ENCODE measurements at places on chromosomes 12 and 14.

DNA sequence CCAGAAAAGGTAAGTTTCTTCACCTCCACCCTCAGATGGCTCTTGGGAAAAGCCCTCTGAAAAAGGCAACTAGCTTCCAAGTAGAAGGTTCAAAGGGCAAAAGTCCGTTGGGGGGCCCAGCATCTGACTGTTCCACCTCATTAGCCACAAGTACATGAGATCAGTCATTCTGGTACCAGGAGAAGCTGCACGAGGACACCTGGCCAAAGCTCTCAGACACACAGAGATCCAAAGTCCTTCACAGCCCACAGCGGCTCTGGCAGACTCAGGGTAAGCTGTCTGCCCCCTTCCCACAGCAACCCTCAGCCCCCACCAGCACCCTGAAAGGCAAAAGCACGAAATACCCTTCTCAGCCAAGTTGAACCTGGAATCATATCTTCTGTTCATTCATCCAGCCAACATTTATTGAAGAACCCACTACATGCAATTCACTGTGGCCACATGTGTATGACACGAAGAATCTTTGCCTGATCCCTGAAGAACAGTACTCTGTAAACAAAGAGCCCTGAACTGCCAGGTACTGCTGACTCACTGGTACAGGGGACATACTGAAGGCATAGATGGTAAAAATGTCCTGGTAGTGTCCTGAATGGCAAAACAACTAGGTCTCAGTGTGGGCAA is 19.0 kb downstream of the SLC7A7 start:
- no peak for DNase-seq

DNA sequence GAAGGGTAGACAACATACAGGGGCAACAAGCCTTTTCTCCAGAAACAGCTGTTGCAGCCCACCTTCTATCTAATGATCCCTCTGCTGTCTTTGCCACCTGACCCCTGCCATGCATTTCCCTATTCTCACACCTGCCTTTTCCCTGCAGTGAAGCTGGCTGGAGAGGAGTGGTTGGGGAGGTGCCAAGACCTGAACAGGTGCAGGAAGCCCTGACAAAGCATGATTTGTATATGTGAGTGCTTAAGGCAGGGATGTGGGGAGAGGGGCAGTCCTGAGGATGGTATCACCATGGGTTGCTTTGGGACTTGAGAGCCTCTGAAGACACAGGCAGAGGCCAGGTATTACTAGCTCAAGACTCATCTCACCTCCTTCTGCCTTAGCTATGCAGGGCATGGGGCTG is 2.9 kb upstream of the PFDN5 start:
- DNase-seq = no peak

- no peak for DNase-seq
Measured at GRCh38 chr14:50798048-50798421, 32.9 kb downstream of the NIN start.

DNA sequence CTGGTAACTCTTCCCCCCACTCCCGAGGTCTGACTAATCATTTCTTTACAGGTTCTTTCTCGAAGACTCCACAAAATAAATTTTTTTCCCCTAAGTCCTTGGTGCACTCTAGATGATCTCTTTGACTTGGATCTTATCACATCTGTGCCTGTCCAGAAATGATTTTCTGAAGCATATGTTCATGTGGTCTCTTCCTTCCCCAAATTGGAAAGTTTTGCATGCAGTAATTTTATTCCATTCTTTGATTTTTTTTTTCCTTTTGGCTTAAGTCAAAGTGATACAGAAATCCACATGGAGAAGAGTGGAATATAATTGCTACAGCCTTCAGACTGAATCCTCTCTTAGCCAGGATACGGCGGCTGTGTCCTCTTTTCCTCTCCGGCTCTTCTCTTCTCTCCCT is 213.3 kb downstream of the BMP4 start:
- DNase-seq = no peak

DNA sequence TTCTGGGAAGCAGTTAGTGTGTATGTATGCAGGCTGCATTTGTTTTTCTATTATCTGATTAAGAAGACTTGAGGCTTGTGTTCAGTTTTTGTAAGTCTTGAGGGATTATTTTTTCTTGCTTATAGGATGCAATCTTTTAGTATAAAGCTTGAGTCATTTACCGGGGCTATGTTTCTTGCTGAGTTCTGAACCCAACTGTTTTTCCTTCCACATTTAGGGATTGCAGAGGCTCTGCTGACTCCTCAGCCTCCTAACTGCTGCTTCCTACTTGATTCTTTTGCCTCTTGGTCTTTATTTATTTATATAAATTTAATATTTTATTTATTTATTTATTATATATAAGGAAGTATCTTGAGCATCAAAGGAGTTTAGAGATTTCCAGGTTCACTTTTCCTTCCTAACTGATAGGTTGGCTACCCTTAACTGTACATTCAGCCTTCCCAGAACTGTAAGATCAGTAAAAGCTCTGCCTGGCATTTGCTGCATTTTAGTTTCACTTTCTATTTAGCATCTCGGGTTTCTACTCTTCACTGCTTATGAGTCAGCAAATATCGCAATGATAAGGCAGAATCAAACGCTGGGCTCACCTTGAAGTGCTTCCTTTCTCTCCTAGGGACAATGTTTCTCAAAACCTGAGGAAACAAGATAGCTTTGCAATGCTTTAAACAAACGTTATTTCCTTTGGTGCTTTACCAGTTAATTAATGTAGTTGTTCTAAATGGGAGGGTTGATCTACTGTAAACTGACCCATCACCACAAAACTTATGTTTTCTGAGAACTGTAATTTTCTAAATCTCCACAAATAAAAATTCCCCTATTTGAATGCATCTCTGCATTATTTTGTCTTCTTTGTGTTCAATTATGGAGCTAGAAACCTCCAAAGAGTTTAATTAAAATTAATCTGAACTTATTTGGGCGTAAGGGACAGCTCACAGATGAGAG is 1183.7 kb upstream of the TMEM132C start:
- DNase-seq = peak; percentile 86

DNA sequence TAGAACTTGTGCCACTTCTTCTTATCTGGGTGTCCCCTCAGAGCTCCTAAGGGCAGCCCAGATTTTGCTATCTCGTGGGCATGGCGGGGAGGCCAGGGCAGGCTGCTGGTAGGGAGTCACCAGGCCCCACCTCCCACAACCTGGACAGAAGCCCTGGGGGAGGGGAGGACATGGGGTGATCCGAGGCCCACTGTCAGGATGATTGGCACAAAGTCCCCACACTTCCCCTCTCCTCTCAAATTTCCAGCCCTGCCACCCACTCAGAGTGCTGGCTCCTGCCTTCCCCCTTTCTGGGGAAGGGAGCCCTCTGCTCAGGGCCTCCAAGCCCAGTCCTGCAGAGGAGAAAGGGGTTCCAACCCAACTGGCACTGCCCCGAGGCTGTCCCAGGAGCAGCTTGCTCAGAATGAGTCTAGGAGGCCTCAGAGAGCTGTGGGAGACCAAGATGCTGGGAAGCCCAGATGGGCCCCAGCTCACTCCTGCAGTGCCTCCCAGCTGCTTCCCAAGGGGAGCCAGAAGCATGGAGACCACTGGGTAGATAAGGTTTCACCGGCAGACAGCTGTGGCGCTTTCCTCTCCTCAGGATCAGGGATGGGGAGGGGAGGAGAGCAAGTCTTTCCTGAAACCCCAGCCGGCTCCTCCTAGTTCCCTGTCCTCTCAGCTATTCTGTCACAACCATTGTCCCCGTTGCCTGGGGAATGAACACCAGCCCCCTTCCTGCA is 82.8 kb downstream of the B4GALNT3 start:
- no peak for DNase-seq

- DNase-seq = no peak
Measured at GRCh38 chr12:55823419-55823818, 5.6 kb downstream of the ORMDL2 start.

DNA sequence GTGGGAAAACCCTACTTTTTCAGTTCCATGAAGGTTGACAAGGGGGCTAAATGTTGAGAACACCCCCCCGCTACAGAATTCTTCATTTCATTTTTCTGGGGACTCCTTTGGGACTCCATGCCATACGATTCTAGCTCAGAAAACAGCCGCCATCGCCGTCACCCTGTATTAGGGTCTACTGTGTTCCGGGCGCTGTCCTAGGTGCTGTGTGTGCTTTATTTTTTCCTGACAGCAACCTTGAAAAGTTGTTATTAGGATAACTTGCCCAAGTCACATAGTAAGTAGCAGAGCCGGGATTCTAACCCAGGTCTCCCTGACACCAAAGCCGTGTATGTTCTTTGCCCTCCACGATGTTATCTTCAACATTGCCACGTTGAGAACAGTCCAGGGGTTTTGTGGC is 55.1 kb downstream of the IQSEC3 start:
- DNase-seq = no peak

GRCh38 chr14:66507181-66507721 is 696 bp upstream of the GPHN start:
- DNase-seq = no peak

DNA sequence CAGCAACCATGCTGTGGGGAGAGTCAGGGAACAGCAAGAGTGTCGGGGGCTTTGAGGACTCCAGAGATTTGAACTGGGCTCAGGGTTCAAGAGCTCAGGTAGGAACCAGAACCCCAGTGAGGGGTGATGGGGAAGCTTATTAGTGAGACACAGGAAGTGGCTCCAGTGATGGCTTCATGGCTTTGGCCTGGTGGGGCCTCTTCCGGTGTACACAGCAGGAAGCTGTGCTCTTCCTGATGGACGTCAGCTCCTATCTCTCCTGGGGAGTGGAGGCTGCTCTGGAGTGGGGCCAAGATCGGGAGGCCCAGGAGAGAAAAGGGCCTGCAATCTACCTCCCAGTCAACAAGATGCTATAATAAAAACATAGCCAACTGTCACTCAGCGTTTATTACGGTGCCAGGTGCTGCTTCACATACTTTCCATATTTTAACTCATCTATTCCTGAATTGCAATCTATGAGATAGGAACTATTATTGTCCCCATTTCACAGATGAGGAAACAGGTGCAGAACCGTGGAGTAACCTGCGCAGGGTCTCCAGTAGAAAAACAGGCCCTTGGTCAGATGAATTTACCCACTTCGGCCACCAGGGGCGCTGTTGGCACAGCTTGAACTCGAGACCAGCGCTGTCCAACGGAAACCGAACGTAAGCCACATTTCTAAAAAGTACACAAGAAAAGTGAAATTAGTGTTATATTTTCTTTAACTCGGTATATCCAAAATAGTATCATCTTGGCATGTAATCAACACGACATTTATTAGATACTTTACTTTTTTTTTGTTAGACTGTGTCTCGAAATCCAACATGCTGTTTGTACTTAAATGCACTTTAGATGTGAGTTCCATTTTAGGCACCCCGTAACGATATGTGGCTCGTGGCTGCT is 63.6 kb upstream of the DLK1 start:
- DNase-seq = peak; percentile 77

GRCh38 chr14:68195126-68195525 is 375.5 kb downstream of the RAD51B start:
- no peak for DNase-seq

DNA sequence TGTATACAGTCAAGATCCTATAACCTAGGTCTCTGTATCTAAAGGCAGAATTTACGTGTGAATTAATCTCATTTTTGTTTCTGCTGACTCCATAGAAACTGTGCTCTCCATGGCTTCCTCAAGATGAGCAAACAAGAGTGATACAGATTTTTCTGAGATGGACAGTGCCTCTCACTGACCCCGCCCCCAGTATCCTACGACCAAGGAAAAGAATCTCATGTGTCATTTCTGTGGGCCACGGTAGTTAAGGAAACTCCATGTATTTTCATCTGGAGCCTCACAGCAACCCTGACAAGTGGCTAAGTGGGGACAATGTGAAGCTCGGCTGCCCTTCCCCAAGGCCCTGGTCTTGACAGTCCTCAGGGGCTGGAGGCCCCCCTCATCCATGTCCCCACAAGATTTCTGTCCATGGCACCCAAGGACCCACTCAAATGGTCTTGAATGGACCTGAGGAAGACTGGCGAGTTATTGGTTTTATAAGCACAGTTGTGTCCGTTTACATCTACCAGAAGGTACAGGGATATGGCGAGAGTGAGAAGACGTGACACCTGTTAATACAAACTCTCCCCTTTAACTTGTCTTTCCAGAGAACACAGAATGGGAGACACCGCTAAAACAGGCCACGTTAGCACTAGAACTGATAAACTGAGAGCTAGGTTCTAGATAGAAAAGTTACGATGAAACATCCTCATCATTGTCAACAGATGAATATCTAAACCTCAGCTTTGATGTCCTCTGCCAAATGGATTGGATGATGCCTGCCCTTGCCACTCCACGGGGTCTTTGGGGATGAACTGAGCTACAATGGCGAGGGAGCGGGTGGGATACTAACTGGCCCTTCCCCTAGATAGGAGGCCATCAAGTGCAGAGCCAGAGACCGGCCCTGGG is 108.4 kb upstream of the EGLN3 start:
- no peak for DNase-seq

DNA sequence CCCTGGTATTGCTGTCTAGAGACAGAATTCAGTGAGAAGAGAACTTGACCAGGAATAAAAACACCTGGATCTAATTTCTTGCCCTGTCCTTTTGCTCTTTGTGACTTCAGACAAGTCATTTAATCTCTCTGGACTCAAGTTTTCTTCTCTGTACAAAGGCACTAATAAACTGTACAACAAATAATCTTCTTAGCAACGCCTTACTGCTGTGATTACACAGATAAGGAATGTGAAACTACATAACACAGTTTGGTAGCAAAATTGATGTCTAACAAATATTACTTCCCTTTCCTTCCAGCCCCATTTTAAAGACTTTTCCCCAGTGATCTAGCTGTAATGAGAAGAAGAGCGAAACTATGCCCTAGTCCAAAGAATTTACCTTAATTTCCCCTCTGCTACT is 69.3 kb downstream of the BCAT1 start:
- no peak for DNase-seq

- no peak for DNase-seq
Measured at GRCh38 chr14:98623788-98624415, 648.1 kb downstream of the BCL11B start.

GRCh38 chr14:90502760-90503159 is 105.9 kb downstream of the CALM1 start:
- no peak for DNase-seq

DNA sequence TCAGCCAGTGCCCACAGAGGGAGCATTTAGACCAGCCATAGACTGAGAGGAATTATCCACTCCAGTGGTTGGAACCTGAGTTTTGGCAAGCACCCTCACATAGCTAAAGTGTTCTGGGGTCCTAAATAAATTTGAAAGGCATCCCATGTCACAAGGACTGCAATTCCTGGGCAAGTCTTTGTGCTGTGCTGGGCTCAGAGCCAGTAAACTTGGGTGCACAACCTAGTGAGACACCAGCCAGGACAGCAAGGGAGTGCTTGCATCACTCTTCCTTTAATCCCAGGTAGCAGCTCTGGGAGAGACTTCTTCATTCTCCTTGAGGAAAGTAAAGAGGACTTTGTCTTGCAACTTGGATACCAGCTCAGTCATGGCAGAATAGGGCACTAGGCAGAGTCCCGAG is 142.0 kb upstream of the FSCB start:
- DNase-seq = no peak

DNA sequence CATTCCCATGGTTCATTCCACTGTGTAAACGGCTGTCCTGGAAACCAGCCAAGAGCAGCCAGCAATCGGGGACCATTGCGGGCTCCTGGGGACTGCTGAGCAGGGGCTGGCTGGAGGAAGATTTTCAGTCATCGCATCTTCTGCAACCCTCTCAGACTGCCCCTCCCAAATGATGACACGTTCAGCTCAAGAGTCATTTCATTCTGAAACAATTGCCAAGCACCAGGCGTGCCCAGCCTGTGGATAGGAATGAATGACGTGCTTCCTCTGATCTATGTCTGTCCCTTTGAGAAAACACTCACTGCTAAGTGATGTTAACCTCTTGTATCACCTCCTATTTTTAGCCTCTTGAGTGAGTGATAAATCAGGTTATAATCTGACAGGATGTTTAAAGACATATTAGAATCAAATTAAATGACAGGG is 62.0 kb downstream of the NDUFA12 start:
- no peak for DNase-seq

GRCh38 chr12:124763594-124763979 is 100.1 kb downstream of the SCARB1 start:
- DNase-seq = peak; percentile 71

Measured in NB4 (cell line).